Transverse colon (tissue), 4 donors: ENCODE measurements at places on chromosomes 2 and 18.

DNA sequence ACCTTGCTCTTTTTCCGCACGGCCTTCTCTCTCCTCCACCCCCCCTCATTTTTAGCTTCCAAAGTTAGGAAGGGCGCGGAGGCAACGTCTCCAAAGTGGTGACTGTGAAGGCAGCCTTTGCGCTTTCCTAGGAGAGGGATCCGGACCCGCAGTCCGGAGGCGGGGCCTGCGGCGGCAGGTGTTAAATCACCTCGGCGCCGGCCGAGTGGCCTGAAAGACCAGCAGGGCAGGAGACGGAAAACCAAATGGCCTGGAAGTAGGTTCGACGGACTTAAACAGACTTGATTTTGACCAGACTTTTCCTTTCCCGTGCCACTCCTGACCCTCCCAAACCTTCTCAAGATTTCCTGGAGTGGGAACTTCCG, 615 bp downstream of the GORASP2 start:
- peak; percentile 68 for DNase-seq

DNA sequence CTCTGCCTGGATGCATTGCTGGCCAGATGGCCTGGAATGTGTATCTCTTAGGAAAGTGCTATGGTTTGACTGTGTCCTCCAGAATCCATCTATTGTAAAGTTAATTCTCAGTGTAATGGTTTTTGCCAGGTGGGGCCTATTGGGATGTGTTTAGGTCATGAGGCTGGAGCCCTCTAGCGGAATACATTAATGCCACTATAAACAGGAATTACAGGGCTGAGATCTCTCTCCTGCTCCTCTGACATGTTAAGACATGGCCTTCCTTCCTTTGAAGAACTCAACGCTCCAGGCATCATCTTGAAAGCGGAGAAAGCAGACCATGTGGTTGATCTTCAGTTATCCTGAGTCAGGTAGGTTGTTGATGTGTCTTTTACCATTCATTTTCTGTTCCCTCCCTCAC, 276.4 kb downstream of the RPIA start:
- no peak for DNase-seq

DNA sequence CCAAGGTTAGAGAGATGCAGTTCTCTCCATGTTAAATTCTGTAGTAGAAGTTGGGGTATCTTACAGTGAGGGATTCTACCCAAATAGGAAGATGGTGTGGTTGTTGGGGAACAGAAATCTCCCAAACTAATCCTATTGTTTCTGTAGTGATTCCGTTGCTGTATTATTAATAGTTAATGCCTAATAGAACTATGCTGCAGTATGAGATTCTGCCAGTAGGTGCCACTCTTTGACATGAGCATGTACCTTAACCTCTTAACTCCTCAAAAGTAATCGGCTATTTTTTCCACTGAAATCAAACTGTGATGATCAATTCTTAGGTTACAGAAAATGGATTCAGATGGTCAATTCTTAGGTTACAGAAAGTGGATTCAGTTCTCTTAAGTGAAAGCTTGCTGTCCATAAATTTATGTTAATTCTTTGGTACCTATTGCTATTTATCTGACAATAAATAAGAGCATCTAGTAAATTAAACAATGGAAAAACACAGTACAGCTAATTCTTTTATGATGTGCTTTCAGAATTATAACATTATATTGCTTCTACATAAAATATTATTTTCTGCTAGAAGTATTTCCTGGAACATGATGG, 97.9 kb upstream of the DLX2 start:
- no peak for DNase-seq

- DNase-seq: no peak
Observed at GRCh38 chr2:120169020-120169419, 54.2 kb downstream of the TMEM185B start.

GRCh38 chr18:66874375-66874774, 270.5 kb upstream of the CDH19 start:
- no peak for DNase-seq

GRCh38 chr2:128491692-128492244, 173.1 kb upstream of the HS6ST1 start:
- DNase-seq: no peak

DNA sequence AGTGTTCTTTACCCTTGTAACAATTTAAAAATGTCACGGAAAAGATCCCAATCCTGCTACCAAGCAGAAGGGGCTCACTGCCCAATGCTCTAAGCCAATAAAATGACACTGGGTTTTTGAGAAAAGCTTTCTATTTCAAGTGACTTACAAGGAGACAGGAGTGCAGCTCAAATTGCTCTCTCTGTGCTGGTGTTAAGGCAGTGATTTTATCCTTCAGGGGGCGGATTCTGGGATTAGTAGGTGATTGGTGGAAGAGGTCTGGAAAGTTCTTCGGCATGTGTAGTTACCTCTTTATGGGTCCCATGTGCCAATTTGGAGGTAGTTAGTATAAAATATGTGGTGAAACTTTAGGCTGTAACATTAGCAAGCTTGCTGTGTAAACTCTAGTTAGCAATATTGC, 27.4 kb upstream of the MCM6 start:
- DNase-seq: no peak

DNA sequence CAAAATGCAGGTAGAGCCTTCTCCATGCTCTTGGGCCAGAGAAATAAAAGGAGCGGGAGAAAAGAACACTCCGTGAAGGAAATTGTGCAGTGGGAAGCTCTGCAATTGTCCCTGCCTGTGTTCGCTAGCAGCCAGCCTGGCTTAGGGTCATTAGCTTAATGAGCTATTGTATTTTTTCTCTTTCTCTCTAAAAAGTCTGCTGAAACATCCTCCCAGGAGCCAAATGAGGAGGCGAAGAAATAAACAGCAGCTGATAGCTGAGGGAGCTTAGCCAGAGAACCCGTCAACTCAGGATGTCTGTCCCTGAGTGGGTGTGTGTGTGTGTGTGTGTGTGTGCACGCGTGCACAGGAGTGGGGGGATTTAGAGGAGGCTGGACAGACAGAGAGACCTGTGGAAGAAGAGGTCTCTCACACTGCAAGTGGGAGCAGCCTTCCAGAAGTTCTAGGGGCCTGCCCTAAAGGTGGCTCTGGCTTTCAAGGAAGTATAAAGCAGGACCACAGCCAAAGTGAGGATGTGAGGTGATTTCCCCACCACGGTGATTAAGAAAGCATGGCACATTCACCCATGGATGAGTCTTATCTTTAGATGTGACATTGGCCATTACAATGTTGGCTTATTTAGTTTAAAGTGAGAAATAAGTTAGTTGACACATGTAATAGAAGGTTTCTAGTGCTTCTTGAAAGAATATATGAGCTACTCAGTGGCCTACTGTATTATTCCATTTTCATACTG, 690.4 kb downstream of the RNF144A start:
- DNase-seq: no peak

GRCh38 chr2:151904021-151904420, 75.8 kb upstream of the ARL5A start:
- DNase-seq: no peak

DNA sequence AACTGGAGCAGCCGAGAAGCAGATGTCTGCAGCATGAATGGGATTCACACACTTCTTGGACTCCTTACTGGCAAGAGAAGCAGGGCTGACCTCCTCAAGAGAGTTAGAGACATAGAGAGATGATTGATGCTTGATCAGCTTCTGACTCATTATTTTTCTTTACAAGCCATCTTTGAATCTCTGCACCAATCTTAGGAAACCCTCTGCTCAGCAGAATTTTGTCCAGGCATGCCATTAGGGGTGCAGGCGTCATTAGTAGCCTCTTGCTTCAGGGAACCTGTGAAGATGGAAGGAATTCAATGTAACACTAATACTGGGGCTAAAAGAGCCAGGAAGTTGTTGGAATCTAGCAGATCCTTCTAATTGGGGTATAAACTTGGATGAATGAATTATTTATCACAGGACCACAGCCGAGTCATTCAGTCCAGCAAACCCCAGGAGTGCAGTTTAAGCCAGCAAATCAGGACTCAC, 151.8 kb downstream of the MGAT5 start:
- no peak for DNase-seq

DNA sequence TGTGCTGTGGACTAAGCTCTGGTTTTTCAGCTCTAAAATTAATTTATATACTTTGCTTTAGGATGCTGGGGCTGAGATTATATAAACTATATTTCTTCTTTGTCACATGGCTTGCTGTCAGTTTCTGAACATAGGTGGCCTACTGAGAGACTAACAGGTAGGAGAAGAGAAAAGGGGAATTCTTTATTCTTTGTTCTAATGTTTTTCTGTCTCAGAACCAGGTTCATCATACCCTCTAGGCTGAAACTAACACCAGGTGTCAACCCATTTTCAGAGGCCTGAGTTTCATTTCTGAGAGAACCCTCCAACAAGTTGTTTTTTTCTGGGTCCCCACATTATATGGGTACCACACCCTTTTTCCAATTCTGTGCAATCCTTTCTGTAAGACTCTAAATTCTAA, 843.6 kb downstream of the TRIB2 start:
- no peak for DNase-seq

DNA sequence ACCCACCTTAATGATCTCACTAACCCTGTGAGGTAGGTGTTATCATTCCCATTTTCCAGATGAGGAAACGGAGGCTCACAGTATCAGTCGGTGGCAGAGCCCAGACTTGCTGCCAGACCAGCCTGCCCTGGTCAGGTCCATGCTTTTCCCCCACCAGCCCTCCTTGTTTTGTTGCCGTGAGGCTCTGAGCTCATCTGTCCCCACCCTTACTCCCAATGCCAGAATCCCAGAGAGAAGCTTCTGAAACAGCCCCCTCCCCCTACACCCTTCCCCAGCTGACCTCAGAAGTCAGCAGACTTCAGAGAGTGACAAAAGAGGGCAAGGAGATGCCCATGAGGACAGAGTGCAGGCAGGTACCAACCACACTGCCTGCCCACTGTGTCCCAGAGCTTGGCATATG, 20.8 kb upstream of the TNS1 start:
- DNase-seq: no peak

- no peak for DNase-seq
Observed at GRCh38 chr18:54805571-54806334, 22.5 kb upstream of the RAB27B start.

GRCh38 chr2:232926431-232926939, 56.4 kb downstream of the SNORC start:
- DNase-seq: no peak

DNA sequence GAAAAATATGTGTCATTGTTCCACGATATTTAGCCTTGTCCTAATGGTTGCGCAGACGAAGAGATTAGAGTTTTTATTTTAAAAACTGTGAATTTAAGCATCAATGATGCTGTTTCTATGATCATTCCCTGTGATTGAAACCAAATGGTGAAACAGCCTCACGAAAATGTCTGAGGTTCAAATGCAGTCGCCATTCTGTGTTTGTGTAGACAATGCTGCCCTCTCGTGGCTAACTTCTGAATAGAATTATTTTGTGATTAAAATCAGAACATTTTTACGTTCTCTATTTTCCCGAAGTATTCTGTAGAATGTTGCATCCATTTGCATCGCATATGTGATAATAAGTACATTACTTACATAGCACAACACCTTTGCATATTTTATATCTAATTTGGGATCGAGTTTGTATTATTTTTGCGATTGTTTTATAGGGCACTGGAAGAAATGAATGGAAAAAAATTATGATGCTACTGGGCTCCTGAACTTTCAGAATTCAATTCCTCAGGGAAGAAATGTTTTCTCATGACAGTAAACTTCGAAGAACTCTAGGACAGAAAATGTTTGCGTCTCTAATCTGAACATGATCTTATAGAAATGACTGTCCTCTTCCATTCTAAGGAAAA, 54.8 kb upstream of the CREB1 start:
- no peak for DNase-seq

- DNase-seq: no peak
Observed at GRCh38 chr2:103738606-103739005, 976.8 kb downstream of the TMEM182 start.

DNA sequence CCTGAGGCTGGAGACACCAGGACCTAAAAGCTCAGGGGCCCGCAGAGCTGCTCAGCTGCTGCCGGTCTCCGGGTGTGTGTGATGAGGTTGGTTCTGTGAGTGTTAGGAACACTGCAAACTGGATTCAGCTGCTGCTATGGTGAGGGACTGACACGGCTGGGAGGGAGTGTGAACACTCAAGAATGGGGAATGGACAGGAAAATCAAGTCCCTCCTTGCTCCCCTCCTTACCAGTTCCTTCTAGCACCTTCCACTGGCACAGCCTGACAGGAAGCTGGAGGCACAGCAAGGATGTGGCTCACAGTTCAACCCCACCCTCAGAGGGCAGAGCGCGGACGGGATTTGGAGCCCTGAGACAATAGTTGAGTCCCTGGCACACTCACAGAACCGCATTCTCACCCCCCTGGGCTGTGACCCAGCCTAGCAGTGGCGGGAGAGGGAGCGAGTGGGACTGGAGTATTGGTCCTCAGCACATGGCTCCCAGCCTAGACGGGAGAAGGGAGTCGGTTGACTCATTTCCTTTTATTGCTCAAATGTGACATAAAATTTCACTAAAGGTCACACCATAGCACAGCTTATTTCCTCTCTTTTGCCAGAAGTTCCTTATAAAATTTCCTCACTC, 42.5 kb downstream of the LRRC30 start:
- DNase-seq: peak; percentile 15

- DNase-seq: no peak
Observed at GRCh38 chr2:25682082-25682481, 8.7 kb upstream of the DTNB start.

DNA sequence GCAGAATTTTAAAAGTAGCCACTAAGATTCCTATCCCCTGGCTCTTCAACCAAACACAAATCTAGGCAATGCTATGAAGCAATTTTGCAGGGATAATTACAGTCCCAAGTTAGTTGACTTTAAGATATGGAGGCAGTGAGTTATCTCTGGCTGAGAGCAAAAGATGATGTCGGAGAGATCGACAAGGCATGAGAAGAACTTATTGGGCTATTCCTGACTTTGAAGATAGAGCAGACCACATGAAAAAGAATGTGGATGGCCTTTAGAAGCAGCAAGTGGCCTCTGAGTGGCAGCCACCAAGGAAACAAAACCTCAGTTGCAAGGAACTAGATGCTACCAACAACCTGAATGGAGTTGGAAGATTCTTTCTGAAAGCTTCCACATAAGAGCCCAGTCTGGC, 58.2 kb upstream of the PPM1B start:
- no peak for DNase-seq

- no peak for DNase-seq
Observed at GRCh38 chr18:79476918-79477571, 81.3 kb downstream of the NFATC1 start.

DNA sequence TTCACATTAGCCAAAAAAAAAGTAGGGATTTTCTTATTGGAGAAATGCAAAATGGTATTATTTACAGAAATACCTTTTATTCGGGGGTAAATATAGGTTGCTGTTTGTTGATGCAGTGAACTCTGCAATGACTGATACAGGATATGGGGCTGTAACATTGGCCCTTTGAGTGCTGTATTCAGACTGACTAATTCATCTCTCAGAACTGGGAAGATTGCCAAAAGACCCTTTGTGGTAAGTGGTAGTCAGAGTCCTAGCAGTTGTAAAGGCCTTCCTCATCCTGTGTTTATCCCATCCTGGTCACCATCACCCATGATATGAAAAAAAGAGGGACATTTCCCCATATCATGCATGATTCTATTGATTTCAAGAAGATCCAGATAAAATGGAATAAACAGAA, 14.0 kb upstream of the DCC start:
- DNase-seq: no peak

- no peak for DNase-seq
Observed at GRCh38 chr2:226994775-226995174, 158.9 kb downstream of the RHBDD1 start.
